ENCODE measurements at places on chromosomes 12 and 14. TPM values are rescaled to one million over a fixed set of nuclear protein-coding genes. Genes with fewer than 3 reads are reported as not detected.
A peak's percentile ranks its signal among the peaks of the same experiment; 100 is the strongest.

Gene PEBP1
- 57.2 TPM for total RNA-seq

Gene CYP46A1
- 0.11 TPM for total RNA-seq

GRCh38 chr12:49762468-49762847 lies 21.1 kb downstream of the TMBIM6 start:
- DNase-seq, result no peak
- peak overlapping the region; percentile 60 for H3K27ac ChIP-seq
- peaks cover 44% of the 10 kb centered on the region for H3K4me1 ChIP-seq
- no peaks in the 10 kb centered on the region for H3K27me3 ChIP-seq

GRCh38 chr14:22531451-22532344 lies 57.3 kb downstream of the DAD1 start:
- peaks cover 13% of the 10 kb centered on the region for H3K36me3 ChIP-seq
- H3K27ac ChIP-seq, result peak overlapping the region; percentile 73
- peaks cover 75% of the 10 kb centered on the region for H3K4me1 ChIP-seq
- no peaks in the 10 kb centered on the region for H3K27me3 ChIP-seq
- DNase-seq, result no peak

DNA sequence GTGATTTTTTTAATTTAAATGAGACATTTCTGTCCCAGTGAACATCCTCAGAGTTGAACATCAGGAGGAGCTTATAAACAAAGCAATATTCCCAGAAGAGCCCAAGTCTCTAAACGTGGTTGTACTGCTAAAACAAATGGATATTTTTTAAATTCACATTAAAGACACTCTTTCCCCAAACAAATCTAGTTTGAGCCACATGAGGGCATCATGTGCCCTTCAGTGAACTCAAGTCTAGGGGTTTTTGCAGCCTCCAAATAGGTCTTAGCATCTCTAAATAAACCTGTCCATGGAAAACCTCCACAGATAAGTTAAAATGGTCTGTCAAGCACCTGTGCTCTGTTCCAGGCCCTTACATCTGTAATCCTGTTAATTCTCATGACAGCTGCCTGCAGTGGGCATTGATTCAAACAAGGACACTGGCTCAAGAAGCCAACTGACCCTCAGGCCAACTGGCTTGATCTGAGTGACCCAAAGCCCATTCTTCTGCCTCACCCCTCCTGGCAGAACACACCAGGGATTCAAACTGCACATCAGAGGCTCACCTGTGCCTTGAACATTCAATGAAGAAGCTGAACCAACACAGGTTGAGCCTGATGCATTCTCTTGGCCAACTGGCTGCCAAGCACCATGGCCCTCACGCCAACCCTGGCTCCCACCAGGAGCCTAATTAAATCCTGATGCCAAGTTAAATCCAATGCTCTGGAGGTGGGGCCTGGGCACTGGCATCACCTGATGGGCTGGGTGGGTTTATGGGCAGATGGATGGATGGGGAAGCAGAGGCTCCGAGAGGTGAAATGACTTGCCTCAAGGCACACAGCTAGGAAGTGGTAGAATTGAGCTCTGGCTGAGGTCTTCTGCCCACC lies 8.6 kb downstream of the ISCU start:
- H3K36me3 ChIP-seq, result peaks cover 25% of the 10 kb centered on the region
- H3K4me3 ChIP-seq, result no peak overlapping the region
- peak overlapping the region; percentile 67 for H3K27ac ChIP-seq
